ENCODE measurements at places on chromosomes 12 and 14.

DNA sequence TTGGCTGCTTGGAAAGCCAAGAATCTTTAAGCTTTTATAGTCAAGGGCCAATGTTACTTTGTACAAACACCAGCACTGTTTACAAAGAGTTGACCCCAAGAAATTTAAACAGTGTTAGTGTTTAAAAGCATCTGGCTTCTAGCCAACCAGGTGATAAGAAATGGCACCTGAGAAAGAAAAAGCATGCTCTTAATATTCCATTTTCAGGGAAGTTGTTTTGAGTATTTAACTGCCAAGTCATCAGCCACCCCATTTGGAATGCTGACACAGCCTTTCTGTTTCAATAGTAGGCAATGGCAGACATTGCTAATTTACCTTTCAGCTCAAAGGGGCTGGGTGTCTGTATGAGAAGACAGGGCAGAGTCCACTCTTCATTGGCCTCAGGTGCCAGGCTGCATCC, 3.7 kb upstream of the SLC35F4 start:
- DNase-seq = no peak

GRCh38 chr12:92124689-92125029, 21.0 kb downstream of the BTG1 start:
- DNase-seq = no peak

- no peak for DNase-seq
Observed at GRCh38 chr14:102606296-102606695, 13.8 kb downstream of the RCOR1 start.

GRCh38 chr14:104974146-104974541, 4.0 kb downstream of the AHNAK2 start:
- DNase-seq = no peak

DNA sequence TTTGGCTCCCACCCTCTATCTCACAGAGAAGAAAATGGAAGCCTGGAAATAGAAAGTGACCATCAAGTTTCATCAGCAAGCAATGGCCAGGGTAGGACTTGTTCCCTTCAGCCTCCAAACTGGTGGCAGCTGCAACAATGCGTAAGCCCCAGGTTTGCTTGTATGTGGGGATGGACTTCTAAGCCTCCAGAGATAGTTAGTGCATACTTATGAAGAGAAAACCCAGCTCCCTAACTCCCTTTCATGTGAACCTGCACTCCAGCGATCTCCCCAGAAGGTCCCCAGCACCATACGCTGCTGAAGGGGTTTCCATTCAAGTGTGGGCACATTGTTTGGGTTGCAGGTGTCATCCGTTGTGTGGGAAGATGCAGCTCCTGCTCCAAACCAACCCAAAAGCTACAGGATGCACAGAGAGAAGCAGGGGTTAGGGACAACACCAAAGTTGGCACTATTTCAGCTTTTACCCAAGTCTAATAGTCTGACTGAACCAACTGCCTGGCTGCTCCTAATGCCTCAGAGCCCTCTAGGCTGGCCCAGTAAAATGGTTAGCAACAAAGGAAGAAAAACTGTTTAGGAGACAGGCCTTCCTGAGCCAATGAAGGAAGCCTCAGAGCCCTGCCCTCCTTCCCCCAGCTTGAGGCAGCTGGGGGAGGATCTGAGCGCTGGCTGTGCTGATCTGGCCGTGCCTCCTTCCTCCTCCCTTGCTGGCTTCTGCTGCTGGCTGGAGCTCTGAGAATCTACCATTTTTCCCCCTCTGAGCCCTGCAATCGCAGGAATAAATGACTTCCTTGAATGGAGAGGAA, 12.3 kb downstream of the ZFP36L1 start:
- no peak for DNase-seq

All from cortex of kidney (tissue), 1 donor.